Neuronal stem cell (in vitro differentiated cells): ENCODE measurements at places on chromosomes 16 and 17.

- DNase-seq: no peak
Measured at GRCh38 chr16:13322336-13322735, 420.9 kb downstream of the SHISA9 start.

- no peak for DNase-seq
Measured at GRCh38 chr17:9307313-9307998, 268.2 kb downstream of the STX8 start.

- no peak for DNase-seq
Measured at GRCh38 chr16:27341549-27341948, 27.8 kb downstream of the IL4R start.

DNA sequence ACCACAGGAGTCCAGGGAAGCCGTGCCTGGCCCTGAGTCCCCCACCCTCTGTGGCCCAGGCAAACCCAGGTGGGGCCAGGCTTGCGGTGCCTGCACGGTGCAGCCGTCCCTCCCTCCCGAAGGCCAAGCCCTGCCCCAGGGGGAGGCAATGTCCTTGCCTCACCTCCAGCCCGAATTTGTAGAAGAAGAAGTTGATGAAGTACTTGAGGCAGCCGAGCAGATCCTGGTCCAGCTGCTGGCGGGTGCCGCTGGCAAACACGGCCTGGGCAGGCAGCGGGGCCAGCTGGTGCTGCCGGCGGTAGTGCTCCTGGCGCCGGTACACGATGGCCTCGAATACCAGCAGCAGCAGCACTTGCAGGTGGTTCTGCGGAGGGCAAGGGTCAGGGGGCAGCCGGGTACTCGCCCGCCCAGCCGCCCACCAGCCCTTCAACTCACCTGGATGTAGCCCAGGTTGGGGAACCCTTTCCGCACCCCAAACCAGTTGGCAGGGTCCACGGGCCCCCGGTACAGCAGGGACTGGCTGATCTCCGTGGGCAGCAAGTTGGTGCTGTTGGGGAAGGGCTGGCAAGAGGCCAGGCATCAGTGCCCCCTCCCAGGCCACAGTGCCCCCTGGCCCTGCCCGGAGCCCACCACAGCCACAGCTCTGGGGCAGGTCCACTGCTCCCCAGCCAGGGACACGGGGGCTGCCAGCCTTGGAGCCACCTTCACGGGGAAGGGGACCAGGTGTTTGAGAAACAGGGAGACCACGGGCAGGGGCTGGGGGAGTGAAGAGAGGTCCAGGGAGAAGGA, 26.1 kb downstream of the CTU2 start:
- no peak for DNase-seq

GRCh38 chr16:11392041-11392581, 46.9 kb downstream of the RMI2 start:
- no peak for DNase-seq

DNA sequence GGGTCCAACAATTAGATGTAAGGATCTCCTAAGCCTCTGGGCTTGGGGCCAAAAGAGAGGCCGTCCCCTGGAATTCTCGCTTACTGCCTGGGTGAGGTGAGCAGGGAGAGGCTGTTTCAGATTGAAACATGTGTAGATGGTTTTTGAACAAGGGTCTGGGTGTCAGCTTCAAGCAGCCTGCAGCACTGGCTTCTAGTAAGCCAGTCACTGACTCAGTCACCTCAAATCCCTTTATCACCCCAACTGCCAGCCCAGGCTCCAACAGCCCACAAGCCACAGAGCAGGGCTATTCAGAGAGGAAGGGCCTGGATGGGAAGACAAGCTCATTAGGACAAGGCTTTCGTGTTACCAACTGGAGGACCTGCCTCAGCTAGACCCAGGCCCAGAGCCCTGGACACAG, 180.2 kb downstream of the CCT6B start:
- no peak for DNase-seq

DNA sequence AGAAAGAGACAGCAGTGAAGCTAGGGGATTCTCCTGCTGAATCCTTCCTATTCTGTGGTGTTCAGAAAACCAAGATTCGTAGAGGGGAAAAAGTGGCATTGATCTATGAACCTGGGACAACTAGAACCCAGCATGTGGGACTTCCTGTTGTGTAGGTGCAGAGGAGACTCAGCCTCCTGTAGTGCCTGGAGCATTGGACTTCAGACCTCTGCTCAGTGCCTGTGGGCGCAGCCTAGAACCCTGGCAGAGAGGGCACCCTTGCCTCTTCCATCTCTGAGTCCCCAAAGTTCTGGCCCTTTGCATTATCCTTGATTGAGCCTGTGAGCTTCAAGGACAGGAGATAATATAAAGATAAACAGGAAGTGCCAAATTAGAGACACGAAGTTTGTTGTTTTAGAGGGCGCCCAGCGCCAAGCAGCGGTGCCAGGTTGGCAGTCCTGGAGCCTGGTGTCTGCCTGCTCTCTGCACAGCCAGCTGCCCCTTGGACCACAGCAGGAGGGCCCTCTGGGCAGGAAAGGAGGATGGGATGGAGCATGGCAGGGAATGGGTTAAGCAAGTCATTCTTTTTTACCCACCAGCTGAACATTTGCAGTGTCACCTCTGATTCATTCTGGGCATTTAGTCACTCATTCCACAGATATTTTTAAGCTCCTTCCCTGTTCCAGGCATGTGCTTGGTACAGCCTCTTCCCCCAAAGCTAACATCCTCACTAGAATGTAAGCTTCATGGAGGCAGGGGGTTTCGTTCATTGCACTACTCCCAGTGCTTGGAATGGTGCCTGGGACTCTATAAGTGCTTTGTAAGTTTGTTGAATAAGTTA, 11.9 kb upstream of the SP6 start:
- DNase-seq: no peak

DNA sequence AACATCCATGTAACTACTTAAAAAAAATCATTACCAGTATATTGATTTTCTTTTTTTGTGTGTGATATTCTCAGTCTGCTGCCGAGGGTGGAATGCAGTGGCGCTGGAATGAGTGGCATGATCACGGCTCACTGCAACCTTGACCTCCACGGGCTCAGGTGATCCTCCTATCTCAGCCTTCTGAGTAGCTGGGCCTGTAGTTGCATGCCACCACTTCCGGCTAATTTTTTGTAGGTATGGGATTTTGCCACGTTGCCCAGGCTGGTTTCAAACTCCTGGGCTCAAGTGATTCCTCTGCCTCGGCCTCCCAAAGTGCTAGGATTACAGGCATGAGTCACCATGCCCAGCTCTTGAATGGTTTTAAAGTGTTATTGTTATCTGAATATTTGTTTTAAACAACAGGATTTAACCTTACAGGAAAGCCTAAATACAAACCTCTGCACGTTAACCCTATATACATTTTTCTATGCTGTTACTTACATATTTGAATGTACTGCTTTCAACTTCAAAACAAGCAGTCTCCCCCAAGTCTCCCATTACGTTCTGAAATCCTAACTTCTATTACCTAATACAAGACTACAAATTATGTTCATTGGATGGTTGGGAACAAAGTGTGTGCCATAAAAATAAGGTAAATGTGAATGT, 61.7 kb downstream of the KPNA2 start:
- DNase-seq: no peak

GRCh38 chr16:77584205-77584859, 138.0 kb upstream of the NUDT7 start:
- DNase-seq: peak; percentile 59

DNA sequence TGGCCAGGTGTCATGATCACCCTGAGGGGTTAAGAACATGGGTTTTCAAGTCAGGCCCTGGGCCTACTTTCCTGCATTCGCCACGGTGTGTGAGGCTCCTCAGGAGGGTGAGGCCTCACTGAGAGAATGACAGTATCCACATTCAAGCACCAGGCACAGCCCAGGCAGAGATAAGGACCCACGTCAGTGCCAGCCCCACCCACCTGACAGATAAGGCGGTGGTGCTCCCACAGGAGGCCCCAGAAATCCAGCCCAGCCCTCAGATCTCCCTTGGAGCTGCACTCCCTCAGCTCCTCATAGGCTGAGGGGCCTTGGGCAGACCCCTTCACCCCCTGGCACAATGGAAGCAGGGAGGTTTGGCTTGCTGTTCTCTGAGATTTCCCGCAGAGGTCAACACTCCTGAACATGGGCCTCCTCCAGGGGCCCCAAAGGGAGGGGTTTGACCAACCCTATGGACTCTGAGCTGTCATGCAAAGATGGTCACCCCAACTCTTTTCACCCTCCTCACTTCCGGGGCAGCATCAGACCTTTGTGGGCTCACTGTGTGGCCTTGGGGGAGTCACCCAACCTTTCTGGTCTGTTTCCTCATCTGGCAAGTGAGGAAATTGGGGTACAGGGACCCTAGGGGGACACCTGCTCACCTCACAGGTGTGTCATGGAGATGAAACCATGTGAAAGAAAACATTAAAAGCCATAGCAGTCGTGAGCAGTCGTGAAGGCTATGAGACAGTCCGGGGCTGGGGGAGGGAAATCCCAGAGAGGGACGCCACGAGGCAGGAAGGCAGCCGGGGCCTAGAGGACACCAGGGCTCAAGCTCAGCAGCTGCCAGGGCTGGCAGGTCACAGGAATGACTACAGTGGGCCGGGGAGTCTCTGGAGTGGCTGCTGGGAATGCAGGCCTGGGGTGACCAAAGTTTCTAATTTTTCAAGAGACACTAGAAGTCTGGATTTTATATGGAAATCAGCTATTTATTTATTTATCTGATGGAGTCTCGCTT, 15.4 kb downstream of the PLLP start:
- no peak for DNase-seq

DNA sequence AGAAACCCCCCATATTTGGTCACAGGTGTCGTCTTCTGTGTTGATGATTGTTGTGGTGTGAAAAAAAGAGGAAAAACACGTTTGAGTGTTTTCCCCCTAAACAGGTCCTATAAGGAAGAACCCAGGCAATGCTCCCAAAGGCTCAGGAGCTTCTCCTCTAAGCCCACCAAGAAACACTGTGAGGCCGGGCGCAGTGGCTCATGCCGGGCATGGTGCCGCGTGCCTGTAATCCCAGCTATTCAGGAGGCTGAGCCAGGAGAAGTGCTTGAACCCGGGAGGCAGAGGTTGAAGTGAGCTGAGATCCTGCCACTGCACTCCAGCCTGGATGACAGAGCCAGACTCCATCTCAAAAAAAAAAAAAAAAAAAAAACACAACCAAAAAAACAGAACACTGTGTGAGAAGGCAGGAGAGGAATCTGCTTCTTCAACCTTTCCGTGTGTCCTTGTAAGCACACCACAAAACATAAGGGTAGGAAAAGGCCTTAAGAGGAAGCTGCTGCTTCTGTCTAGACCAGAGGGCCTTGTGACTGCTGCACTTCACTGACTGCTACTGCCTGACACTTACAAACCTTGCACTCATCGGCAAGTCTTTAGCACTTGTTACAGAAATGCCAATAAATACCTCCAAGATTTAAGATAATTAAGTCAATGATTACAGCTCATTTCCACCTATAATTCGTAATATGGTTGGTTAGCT, 9.3 kb downstream of the JPT1 start:
- no peak for DNase-seq

DNA sequence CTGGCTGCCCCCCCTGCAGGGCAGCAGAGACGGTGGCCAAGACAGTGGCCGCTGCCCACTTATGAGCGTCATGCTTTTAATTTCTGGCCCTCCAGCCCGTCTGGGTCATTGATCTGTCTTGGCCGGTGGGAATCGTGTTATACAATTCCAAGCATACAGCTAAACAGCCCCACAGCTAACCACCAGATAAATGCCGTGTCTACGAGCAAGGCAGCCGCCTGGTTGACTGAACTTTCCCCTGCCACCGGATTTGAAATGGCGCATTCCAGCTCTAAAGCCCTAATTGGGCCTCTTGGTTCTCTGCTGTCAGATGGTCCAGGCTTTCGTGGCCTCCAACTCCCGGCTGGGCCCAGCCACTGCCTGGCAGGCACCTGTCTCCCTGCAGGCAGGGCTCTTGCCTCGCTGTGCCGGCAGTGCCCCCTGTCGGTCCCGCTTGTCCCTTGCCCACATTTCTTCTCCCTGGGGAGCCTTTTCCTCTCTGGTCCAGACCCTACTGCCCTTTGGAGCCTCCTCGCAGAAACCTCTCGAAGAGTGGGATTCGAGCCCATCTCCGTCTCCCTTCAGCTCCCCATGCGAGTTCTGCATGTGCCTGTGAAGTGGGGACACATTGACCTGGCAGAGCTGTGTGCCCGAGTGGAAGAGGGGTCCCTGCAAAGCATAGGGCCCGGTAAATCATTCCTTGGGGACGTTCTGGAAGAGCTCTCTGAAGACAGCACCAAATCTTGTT, 1.8 kb upstream of the RBFOX3 start:
- DNase-seq: peak; percentile 69

DNA sequence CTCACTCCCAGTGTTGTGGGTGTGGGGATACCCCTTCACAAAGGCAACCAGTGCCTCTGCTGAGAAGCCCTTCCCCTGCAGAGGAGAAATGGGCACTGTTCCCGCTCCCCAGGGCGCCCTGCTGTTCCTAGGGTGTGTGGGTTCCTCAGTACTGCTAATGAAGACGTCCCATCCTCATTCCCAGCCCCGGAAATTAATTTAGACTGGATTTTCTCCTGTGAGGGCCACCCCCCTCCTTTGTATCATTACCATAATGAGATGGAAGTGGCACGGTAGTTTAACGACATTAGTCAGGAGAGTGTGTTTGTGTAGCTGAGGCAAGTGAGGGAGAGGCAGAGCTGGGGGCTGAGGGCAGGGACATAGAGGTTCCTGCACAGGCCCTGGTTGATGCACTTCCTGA, 53.2 kb downstream of the PIPOX start:
- no peak for DNase-seq
